Renal cortical epithelial cell (primary cell): ENCODE measurements at places on chromosomes 7 and 10. TPM values are rescaled to one million over a fixed set of nuclear protein-coding genes. Genes with fewer than 3 reads are reported as not detected.

GRCh38 chr7:152937282-152937681 lies 177.7 kb downstream of the ACTR3B start:
- no peak for DNase-seq

DNA sequence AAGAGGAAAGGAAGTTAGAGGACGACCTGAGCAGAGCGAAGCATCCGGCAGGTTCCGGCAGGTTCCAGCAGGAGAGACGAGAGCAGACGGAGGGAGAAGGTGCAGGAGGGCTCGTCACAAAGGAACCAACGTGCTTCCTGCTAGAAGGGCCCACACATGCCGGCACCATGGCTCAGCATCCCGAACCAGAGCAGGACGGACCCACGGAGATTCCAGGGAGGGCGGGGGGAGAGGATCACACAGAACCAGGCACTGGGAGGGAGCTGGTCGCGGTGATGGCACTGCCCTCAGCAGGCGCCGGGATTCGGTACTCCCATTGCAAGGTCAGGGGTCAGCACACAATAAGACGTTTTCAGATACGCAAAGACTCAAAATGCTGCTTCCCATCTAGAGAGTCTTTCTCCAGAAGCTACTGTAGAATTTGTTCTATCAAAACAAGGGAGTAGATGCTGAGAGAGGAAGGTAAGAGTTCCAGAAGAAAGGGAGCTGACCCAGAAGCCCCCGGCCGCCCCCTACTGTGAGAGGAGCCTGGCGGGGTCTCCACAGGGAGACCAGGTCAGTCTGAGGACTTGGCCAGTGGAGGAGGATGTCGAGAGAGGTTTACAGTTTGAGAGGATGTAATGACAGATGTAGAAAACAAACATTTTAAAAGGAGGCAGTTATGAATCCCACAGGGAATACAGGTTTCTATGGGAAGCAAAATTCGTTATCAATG lies 23.6 kb upstream of the PWWP2B start:
- DNase-seq, result no peak

- peak; percentile 20 for DNase-seq
Observed at GRCh38 chr7:11689096-11689495, 142.9 kb downstream of the THSD7A start.

- DNase-seq, result peak; percentile 78
Observed at GRCh38 chr10:17353568-17354300, 100.7 kb downstream of the ST8SIA6 start.

- DNase-seq, result no peak
Observed at GRCh38 chr10:6027929-6028328, 34.2 kb downstream of the IL2RA start.

- peak; percentile 92 for DNase-seq
Observed at GRCh38 chr7:542713-543500, 23.3 kb upstream of the PDGFA start.

DNA sequence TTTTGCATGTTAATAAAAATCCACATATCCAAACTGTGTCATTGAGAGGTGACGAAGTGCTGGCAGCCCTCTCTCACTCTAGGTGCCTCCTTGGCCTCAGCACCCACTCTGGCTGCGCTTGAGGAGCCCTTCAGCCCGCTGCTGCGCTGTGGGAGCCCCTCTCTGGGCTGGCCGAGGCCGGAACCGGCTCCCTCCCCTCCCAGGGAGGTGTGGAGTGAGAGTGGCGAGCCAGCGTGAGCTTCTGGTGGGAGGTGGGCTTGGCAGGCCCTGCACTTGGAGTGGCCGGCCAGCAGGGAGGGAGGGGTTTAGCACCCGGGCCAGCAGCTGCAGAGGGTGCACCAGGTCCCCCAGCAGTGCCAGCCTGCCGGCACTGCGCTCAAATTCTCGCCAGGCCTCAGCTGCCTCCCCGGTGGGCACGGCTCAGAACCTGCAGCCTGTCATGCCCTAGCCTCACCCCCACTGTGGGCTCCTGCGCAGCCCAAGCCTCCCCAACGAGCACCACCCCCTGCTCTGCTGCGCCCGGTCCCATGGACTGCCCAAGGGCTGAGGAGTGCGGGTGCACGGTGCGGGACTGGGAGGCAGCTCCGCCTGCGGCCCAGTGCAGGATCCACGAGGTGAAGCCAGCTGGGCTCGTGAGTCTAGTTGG lies 11.1 kb downstream of the YAE1 start:
- no peak for DNase-seq

- peak; percentile 25 for DNase-seq
Observed at GRCh38 chr7:155885167-155886155, 73.2 kb upstream of the SHH start.

DNA sequence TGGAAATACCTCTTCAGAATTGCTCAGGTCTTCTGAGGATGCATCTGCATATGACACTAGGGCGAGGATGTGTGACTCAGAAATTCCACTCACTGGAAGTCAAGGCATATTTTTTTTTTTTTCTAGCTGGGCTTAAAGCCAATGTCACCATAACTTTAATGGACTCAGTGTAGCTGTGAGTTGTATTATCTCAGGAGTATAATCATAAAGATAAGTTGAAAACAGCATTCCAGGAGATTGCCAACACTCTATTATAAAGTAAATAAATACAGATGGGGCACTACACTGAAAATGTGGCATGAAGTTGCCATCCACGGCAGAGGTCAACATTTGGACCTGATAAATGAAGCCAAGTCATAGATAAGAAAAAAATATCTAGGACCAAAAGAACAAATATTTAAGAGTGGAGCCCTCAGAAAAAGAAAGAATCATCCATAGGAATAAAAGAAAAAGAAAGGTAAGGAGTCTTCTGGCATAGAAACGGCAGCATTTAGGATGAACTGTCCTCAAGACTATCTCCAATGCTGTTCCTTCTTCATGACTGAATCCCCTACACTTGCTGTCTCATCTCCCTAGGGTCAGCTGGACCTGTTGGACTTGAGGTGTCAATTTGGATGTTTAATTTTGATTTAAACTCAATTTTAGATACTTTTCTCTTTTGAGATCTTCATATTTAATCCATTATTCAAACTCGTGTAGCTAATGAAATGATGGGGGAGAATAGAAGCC lies 72.9 kb upstream of the CAV2 start:
- DNase-seq, result peak; percentile 88

DNA sequence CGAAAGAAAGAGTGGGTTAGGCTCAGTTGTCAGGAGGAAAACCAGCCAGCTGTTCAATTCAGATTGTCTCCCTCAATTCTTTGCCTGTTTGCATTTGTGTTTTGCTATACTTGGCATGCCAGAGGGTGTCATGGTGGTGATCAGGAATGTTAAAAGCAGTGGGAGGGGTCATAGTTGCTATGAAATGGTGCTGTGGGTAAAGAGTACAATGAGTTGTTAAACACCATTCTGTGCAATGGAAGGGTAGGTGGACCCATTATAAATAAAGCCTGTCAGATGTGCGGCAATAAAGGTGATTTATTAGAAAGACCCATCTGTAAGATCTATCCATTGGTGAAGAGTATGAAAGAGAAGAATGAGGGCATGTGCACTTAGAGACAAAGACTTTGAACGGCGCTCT lies 82.2 kb downstream of the MRPL32 start:
- DNase-seq, result peak; percentile 14

- DNase-seq, result no peak
Observed at GRCh38 chr10:1003884-1004670, 15.8 kb downstream of the GTPBP4 start.

Gene GIMAP4
- 2.1 TPM in 1 of 2 replicates, not detected in the other for total RNA-seq

Gene CTAGE15
- 0.87 TPM in 1 of 2 replicates, not detected in the other for total RNA-seq

Gene ATOH7
- total RNA-seq, result 0.05 TPM in 1 of 2 replicates, not detected in the other

Gene CHN2
- 3.5 TPM in 2 replicates for total RNA-seq

Gene TMEM229A
- not detected in 2 replicates for total RNA-seq

Gene FAM180A
- total RNA-seq, result not detected in 2 replicates
